Fibroblast of the aortic adventitia (primary cell): ENCODE measurements at places on chromosomes 12 and 14.

- no peak for DNase-seq
These were observed 136.1 kb downstream of the GCH1 start for GRCh38 chr14:54766276-54767138.

DNA sequence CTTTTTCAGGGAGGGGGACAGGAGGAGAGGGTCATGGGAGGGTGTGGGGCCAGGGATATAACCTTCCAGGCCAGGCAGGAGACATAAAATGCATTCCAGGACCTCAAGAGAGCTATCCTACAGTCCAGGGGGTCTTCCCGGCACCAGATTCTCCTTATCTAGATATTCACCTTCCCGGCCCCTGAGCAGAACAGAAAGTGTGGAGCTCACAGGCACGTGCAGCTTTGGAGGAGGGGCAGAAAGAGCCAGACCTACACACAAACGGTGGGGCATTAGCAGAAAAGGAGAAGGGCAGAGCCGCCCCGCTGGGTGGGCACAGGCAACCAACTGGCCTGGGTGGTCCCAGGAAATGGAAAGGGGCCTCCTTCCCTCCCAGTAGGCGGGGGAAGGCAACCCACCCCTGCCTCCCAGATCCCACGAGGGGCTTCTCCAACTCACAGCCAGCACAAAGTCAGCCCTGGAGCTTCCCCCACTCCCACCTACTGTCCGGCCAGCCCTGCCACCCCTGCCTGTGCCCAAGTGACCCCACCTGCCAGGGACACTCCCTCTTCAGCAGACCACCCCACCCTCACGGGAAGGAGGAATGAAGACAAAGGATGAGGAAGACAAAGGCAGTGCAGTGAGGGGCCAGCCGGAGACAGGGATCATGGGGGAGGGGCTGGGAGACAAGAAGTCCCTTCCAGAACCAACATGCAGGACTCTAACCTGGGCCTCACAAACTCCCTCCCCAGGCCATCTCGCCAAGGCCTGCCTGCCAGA is 33.3 kb downstream of the CCDC85C start:
- DNase-seq, result no peak

GRCh38 chr14:68124050-68124449 is 304.5 kb downstream of the RAD51B start:
- DNase-seq, result no peak

- no peak for DNase-seq
These were observed 1.6 kb downstream of the ACVR1B start for GRCh38 chr12:51953089-51953488.

GRCh38 chr12:120588948-120589930 is 8.0 kb upstream of the POP5 start:
- DNase-seq, result no peak

DNA sequence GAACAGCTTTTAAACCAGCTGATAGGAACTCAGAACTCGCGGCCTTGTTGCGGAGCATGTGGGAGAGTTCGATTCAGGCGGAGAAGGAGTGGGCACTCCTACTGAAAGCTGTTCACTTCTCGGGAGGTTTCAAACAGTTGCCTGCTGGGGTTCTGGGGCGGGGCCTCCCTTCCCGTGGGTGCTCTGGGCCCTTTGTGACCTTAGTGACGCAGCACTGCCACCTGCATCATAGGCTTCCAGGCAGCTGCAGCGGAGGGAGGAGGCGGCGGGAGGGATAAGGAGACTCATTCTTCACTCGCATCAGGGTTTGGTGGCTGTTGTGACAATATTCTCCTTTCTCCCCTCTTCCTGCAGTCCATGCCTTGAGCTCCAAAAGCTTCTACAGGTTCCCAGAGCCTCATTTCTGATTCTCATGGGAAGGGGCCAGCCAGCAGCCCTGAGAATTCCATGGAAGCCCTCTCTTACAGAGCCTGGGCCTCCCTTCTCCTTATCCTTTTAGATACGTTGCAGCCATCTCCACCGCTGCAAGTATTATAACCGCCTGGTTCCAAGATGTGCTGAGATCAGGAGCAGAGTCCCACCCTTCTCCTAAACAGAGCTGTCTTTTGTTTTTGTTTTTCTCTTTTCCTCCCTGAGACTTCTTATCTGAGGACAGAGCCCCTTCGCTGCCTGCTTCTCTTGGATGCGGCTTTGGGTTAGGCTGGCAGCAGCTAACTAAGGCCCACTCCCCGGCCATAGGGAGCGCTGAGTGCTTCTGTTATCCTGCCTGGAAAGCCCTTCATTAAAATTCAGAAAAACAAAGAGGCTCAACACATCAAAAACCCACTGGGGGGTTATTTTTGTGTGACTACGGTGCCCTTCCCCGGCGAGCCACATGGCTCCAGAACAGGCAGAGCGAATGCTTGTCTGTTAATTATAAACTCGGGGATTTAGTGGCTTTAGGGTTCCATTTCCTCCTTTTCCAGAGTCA is 67.6 kb upstream of the GPATCH2L start:
- DNase-seq, result no peak

- DNase-seq, result peak; percentile 37
These were observed 52.0 kb upstream of the CRY1 start for GRCh38 chr12:107145397-107145796.

DNA sequence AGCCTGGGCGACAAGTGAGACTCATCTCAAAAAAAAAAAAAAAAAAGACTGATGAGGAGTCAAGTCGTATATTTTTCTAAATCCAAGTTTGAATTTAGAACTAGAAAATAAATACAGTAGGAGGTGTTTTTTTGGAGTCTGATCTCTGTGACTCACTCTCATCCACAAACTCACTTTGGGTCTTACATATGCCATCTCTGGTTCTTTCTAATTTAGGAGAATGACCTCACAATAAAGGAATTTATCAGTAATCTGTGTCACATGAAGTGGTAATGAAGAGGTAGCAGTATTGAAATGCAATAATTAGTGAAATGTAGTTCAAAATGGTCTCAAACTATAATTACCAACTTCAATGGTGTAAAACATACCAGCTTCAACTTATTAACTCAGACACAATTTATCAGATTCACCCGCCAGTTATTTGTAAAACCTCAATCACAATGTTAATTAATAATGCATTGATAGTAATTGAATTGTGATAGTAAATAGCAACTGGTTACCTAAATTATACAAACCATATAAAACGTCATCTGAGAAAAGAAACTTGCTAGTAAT is 4.4 kb upstream of the CFL2 start:
- DNase-seq, result peak; percentile 28

DNA sequence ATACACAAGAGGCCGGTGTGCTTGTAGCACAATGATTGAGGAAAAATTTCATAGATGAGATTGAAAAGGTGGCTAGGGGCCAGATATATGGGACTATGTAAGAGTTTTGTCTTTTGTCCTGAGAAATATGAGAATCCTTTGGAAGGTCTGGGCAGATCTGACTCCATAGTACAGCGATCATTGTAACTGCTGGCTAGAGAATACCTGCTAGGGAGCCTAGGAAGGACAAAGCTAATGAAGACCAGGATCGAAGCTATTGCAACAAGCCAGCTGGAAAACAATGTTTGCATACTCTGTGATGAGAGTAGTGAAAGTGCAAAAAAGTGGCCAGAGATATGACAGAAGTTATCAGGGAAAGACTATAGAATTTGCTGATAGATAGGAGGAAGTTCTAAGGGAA is 537.6 kb downstream of the C12orf50 start:
- no peak for DNase-seq

- DNase-seq, result peak; percentile 43
These were observed 16.7 kb downstream of the EPS8 start for GRCh38 chr12:15772405-15773018.

GRCh38 chr14:92729634-92730358 is 18.6 kb downstream of the LGMN start:
- peak; percentile 54 for DNase-seq

DNA sequence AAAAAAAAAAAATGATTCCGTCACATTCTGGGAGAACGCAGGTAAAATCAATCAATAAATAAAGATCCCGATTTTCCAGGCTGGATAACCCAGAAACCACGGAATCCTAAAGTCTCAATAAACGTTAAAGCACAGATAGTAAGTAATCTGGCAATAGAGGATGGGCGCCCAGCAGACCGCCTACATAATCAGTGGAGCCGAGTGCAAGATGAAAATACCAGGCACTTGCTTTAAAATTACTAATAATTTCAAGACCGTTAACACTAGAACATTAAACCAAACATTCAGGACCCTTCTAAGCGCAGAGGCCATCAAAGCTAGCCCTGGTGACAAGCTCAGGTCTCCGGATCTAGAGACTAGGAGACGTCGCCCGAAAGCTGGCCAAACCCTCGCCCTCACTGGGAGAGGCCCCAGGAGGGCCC is 1.2 kb upstream of the DCAF11 start:
- no peak for DNase-seq

GRCh38 chr14:42877716-42878115 is 1271.0 kb downstream of the LRFN5 start:
- DNase-seq, result no peak

DNA sequence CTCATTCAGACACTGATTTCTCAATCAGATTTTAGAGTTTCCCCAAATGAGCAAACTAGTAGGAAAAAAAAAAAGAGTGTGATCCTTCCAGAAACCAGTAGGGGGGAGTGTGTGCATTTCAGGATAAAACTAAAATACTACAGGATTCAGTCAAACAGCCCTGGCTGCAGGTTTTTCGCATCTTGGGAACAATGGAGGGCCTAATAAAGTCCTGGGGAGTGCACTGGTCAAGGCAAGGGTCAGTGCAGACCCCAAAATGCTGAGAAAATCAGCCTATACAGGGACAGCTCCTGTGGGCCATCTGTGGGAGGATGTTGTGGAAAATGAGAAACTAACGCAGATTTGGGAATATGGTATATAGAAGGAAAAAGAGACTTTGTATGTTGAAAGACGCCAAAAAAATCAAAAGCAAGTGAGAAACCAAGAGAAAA is 22.2 kb upstream of the ABCD4 start:
- peak; percentile 57 for DNase-seq

DNA sequence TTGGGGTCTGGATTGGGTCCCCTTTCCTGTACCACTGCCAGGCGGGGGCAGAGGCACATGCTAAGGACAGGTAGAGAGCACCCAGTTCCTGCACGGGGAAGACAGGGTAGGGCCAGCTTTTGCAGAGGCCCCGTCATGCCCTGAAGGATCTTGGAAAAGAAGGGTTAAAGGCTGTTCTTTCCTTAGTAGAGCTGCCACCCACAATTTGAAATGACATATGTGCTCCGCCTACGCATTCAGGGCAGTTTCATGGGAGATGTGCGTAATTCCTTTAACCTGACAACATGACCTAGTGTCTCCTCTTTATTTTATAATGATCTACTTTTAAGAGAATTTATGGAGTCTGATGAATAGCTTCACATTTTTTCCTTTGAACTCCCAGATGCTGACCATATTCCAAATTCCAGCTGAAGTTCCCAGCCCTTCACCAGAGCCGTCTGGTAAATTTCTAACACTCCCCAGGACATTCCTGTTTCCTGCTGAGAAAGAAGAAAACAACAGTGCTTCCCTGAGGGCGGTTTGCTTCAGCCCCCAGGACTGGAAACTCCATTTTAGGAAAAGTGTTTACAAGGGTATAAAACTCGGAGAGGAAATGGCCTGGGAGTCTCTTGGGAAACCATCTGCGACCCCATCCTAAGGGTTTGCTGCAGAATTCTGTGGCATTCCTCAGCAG is 58.9 kb upstream of the PLEKHG3 start:
- DNase-seq, result peak; percentile 91

DNA sequence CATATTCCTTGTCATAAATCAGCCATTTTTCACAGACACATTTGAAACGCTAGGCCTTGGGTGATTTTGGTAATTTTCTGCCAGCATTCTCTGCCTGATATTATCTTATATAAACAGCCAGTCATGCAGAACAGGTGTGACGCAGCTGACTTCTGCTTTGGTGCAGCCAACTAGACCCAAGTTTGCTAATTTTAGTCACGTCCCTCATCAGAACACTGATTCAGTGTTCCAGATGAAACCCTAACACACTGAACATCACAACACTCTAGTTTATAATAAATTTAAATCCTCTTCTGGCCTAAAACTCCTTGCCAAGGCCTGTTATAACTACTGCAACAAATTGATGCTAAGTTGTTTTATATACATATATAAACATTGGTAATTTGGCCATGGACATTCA is 386.1 kb downstream of the SEC23A start:
- no peak for DNase-seq

- peak; percentile 90 for DNase-seq
These were observed 1.8 kb downstream of the DCN start for GRCh38 chr12:91180582-91181395.

- DNase-seq, result peak; percentile 30
These were observed 10.9 kb upstream of the TRPV4 start for GRCh38 chr12:109844091-109844490.

DNA sequence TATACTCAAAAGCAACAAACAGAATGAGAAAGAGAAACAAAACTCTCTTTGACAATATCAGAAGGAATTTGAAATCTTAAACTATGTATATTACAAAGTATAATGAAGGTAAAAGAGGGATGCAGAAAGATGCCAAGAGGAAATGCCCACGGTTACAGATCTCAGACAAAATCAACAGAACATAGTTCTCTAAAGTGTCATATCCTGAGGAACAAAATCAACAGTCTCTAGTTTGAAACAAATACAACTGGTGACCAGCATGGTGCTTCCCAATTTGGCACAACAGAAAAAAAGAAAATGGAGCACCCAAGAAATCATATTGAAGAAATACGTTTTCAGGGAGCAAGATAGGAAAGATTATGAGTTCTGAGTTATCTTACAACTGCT is 116.5 kb downstream of the METTL25 start:
- DNase-seq, result peak; percentile 9

GRCh38 chr12:4743046-4743445 is 22.8 kb downstream of the GALNT8 start:
- no peak for DNase-seq

DNA sequence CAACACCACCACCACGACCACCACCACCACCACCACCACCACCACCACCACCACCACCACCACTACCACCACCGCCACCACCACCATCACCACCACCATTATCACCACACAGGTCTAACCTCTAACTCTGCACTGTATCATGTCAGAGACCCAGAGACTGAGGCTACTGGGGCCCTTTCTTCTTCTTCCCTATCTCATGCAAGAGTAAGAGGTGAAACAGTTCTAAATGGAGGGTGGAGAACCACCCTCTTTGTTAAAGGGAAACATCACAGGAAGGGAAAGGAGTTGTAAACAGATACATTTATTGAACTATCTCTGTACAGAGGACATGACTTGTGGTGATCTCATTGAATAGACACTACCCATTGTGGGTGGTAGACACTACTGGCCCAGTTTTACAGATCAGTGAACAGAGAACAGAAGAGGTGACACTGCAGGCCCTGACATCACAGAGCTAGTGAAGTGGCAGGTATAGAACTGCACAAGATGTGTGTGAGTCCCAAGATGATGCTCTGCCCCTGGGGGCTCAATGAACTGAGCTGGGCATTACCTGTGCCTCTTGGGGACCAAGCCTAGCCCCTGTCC is 91.6 kb downstream of the FOXN3 start:
- no peak for DNase-seq

DNA sequence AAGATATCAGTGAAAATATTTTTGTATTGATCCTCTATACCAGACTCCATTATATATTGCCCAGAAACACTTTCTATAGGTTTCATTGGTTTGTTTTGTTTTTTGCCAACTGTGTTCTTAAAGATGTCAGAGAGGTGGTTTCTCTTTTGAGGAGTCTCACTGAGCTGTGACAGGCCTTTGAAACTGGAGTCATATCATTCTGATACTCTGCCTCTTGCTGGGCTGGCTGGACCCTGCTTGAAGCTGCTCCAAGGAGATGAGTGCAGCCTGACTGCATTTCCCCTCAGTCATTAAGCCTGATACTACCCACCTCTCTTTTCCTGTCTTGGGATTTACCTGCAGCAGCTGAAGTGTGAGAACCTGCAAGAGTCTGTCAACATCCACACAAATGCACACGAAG is 16.4 kb upstream of the TAS2R30 start:
- no peak for DNase-seq
